ENCODE measurements at places on chromosomes 6 and 20. TPM values are rescaled to one million over a fixed set of nuclear protein-coding genes. Genes with fewer than 3 reads are reported as not detected.

The NRSN1 gene
- total RNA-seq: not detected

The DYNLRB1 gene
- total RNA-seq: 51.0 TPM

The CCM2L gene
- not detected for total RNA-seq

The SLC12A5 gene
- total RNA-seq: under 0.01 TPM

The GSTA3 gene
- total RNA-seq: not detected

The BCKDHB gene
- total RNA-seq: 21.2 TPM

The CHD6 gene
- total RNA-seq: 34.2 TPM

The MPIG6B gene
- not detected for total RNA-seq

The GINS1 gene
- 2.4 TPM for total RNA-seq

The THEMIS gene
- total RNA-seq: under 0.01 TPM

The BCAS1 gene
- total RNA-seq: not detected

The CRISP2 gene
- total RNA-seq: not detected

The DCDC2 gene
- under 0.01 TPM for total RNA-seq

The GRIK2 gene
- 0.72 TPM for total RNA-seq

The FAM83C gene
- total RNA-seq: not detected

The ANGPT4 gene
- under 0.01 TPM for total RNA-seq

The PNLDC1 gene
- total RNA-seq: not detected

The OOEP gene
- 0.36 TPM for total RNA-seq

The EEF1A2 gene
- not detected for total RNA-seq

The SLC17A9 gene
- total RNA-seq: 5.6 TPM

The CAPN11 gene
- not detected for total RNA-seq

The KIAA0408 gene
- 1.8 TPM for total RNA-seq

The CTSZ gene
- 223 TPM for total RNA-seq

The C20orf204 gene
- 0.59 TPM for total RNA-seq

The BFSP1 gene
- total RNA-seq: 1.8 TPM

The FNDC11 gene
- under 0.01 TPM for total RNA-seq

The C6orf89 gene
- total RNA-seq: 60.1 TPM

The TSPO2 gene
- total RNA-seq: not detected

The RHAG gene
- total RNA-seq: not detected

The LY86 gene
- not detected for total RNA-seq

The GJA1 gene
- 1,360 TPM for total RNA-seq

The FNDC1 gene
- 34.2 TPM for total RNA-seq

The MCUR1 gene
- total RNA-seq: 13.6 TPM

The RAD21L1 gene
- not detected for total RNA-seq

The STMN3 gene
- total RNA-seq: 1.1 TPM

The ANKEF1 gene
- 2.1 TPM for total RNA-seq

The SCUBE3 gene
- 62.5 TPM for total RNA-seq

The ZC3H12D gene
- under 0.01 TPM for total RNA-seq

The MCCD1 gene
- total RNA-seq: not detected

The RAB32 gene
- 115 TPM for total RNA-seq

The PHACTR1 gene
- total RNA-seq: 1.2 TPM

The MATN4 gene
- total RNA-seq: not detected

The TMEM244 gene
- not detected for total RNA-seq

The PAK5 gene
- total RNA-seq: not detected

The RSPO3 gene
- total RNA-seq: 1.8 TPM

The FAM209B gene
- not detected for total RNA-seq

The OTOR gene
- total RNA-seq: not detected

The GJE1 gene
- not detected for total RNA-seq

The TXLNB gene
- 0.59 TPM for total RNA-seq

The BTNL2 gene
- not detected for total RNA-seq

The MLIP gene
- total RNA-seq: 0.36 TPM

The HLA-DQB1 gene
- 6.5 TPM for total RNA-seq

Data from osteoblast (primary cell).